ENCODE measurements at places on chromosomes 5 and 9.

GRCh38 chr9:16044579-16044881 is 491.7 kb downstream of the CCDC171 start:
- DNase-seq, result no peak

DNA sequence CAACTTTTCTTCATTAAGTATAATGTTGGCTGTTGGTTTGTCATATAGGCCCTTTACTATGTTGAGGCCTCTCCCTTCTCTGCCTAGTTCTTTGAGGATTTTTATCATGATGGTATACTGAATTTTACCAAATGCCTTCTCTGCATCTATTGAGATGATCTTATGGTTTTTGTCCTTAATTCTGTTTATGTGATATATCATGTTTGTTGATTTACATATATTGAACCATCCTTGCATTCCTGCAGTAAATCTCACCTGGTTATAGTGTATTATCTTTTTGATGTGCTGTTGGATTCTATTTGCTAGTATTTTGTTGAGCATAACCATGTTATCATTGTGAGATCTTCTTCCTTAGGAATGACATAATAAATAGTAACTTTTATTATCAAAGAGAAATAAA is 362.9 kb downstream of the CCDC171 start:
- DNase-seq, result no peak

DNA sequence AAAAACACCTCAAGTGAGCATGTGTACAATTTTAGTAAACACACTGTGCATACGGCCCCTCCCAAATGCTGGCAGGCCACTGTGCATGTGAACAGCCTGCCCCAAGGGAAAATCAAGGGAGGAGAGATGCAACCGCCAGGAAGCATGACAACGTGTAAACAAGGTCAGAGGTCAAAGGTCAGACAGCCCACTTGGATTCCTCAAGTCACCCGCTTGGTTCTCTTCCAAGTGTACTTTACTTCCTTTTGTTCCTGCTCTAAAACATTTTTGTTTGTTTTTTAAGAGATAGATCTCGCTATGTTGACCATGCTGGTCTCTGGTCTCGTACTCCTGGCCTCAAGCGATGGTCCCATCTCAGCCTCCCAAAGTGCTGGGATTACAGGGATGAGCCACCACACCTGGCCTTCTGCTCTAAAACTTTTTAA is 126.7 kb upstream of the SHB start:
- no peak for DNase-seq

DNA sequence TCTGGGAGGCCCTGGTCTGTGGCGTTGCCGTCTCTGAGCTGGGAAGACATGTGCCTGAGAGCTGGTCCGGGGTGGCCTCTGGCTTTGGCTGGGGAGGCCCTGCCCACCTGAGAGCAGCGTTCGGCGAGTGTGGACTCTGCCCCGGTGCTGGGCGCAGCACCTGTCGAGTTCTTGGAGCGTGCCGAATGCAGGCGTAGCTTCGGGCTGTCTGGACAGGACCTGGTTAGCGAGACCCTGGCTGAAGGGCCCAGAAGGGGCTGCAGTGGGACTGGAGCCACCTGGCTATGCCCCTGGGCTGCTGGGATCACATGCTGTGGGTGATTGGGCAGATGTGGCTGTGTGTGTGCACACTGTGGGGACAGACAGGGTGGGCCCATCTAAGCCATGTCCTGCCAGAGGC is 56.5 kb downstream of the RXRA start:
- no peak for DNase-seq

GRCh38 chr5:163089926-163090325 is 347.5 kb upstream of the CCNG1 start:
- DNase-seq, result no peak

GRCh38 chr9:70390933-70391341 is 23.5 kb downstream of the KLF9 start:
- DNase-seq, result no peak

- DNase-seq, result no peak
These were observed 125.3 kb upstream of the TMEM161B start for GRCh38 chr5:88393716-88394535.

DNA sequence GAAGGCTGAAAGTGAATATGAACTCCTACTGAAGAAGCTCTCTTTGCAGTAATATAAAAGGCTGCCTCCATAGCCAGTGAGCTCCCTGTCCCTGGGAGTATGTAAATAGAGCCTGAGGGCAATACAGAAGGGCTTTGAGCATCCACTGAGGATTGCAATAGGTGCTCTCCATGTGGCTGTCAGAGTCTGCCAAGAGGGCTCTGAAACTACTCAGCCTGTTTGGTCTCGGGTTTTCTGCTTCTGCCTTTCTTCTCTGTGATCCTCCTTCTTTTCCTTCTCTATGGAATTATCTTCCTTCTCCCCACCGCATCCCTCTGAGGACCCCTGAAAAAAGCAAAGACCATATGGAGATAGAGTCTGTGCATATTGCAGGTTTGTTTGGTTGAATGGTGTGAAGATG is 69.4 kb downstream of the PCDH1 start:
- DNase-seq, result no peak

- DNase-seq, result no peak
These were observed 4.1 kb downstream of the SNCB start for GRCh38 chr5:176625966-176626875.

GRCh38 chr5:166428264-166428803 is 1863.1 kb upstream of the WWC1 start:
- no peak for DNase-seq

DNA sequence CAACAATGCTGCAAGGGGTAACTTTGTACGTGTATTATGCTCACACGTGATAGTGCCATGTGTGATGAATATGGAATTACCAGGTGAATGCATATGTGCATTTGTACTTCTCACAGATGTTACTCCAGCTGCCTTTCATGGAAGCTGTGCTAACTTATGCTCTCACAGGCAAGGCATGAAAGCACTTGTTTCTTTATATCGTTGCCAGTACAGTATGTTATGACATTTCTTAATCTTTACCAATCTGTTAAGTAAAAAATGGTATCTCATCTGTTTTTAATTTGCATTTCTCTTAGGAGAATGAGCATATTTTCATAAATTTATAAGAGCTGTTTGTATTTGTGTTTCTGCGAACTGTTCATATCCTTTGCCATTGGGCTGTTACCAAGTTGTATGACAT is 311.8 kb upstream of the DMRT1 start:
- DNase-seq, result no peak

DNA sequence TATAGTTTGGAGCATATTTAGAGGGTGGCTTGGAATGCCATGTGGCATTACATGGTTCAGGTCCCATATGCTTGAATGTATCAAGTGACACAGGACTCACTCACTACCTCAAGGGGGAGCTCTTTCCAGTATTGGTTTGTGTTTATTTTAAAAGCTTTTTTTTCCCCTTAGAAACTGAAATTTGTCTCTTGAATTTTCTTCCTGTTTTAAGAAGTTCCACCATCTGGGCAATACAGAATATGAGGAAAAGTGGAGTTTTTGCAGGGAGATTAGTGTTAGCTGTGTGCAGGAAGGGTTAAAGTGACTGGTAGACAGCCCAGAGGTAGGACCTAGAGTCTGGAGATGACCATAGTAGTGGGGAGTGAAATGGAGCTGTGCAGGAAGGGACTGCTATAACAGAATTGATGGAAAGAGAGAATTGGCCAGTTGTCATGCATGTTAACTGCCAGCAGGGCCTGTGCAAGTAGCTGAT is 36.6 kb downstream of the CTNNA1 start:
- peak; percentile 6 for DNase-seq

GRCh38 chr9:91391818-91392217 is 30.1 kb upstream of the AUH start:
- no peak for DNase-seq

- DNase-seq, result no peak
These were observed 6.9 kb downstream of the AK3 start for GRCh38 chr9:4734150-4734549.

GRCh38 chr5:151215546-151215880 is 8.4 kb downstream of the CCDC69 start:
- no peak for DNase-seq

DNA sequence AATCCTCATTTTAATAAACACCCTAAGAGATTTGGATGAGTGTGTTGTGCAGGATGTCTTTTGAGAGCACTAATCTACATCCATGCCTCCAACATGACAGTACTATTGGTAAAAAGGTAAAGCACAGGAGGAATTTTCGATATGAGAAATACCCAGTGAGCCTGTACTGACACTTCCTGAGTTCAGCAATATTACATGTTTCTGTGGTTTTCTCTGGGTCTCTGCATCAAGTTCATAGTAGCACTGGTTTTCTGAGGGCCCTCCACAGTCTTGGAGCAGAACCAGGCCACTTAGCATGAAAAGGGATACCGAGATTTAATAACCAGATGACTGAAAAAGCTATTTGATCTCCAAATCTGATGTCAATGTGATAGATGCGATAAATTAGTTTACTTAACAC is 524.1 kb downstream of the TMEM38B start:
- no peak for DNase-seq

- DNase-seq, result no peak
These were observed 2.3 kb downstream of the ANKH start for GRCh38 chr5:14869233-14869632.

- no peak for DNase-seq
These were observed 383.0 kb downstream of the DIRAS2 start for GRCh38 chr9:90259311-90260246.

DNA sequence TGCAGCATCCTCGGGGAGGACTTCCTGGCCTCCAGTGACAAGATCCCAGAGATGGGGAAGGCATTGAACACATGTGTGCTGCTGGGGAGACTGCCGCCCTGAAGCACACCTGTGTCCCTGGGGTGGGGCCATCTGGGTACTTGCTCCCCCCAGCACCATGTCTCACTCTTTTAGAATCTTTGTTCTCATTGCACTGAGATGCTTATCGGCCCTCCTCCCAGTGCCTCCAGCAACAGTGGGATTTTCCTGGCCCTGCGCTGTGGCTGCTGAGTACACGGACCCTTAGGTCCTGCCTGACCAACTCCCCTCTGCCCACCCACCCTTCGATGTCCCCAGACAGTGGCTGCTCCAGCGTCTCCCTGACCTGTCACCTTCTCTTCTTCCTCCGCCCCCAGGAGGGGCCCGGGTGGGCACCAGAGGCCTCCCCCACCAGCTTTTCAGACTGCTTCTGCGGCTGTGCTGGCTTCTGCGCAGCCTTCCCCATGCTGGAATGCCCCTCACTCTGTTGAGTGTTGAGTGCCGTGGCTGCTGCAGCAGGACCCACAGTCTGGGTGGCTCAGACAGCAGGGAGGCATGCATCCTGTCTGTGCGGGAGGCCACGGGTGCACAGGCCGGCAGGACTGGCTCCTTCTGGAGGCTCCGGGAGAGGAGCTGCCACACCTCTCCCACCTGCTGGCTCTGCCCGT is 145.9 kb upstream of the IRX2 start:
- no peak for DNase-seq

DNA sequence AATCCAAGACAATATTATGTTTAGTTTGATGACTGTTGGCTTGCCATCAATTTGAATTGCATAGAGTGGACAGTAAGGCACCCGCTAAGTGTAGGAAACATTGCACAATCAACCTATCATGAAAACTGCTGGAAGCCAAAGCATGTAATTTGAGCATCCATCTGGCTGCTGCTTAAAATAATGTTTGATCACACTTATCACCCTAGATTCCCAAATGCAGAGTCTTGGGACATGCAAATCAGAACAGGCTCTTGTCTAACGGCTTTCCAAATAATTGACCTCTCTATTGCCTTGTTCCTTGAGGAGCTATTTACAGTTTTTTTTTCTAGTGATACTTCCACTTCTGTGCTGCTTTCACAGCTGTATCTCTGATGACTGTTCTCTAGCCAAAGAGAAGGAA is 342.1 kb downstream of the PRR16 start:
- DNase-seq, result no peak

DNA sequence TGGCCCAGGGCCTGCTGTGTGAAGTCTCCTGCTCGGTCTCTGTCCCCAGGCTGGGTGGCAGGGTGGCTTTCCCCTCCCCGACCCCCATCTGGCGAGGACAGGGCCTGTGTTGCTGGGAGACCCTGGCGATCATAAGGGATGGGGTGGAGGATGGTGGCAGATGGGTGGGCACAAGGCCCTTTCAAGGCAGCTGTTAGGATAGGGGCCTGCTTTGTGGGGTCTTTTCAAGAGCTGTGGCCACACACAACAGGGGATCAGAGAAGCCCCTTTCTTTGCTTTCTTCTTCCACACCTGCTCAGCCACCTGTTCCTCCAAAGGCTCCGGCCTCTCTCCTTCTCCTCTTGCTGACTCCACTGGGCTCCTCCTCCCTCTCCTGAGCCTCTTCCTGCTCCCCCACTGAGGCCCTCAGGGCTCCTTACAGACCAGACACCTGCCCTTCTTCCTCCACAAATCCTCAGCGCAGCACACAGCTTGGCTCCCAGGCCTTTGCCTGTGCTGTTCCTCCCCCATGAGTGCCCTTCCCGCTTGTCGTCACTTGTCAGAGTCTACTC is 15.0 kb upstream of the NEURL1B start:
- DNase-seq, result no peak

- DNase-seq, result no peak
These were observed 661.8 kb downstream of the DTWD2 start for GRCh38 chr5:118326481-118327045.

- DNase-seq, result no peak
These were observed 65.2 kb downstream of the TRIO start for GRCh38 chr5:14208071-14209021.

DNA sequence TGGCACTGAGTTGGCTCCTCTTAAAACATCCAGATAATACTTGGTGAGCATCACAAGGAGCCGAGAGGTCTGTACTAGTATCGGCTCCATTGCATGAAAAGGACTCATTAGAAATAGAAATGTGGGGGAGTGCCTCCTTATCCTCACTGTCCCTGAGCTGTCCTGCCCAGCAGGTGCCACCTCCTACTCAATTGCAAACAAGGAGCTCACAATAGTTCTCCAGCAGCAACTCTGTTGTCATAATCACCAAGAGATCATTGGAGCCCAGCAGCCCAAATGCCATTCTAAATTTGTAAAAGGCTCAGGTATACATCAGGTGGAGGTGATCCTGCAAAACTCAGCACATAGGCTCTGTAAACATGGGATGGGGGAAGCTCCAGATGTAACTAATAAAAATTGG is 99.1 kb downstream of the PLK2 start:
- DNase-seq, result no peak
